ENCODE measurements at places on chromosomes 6 and 20. TPM values are rescaled to one million over a fixed set of nuclear protein-coding genes. Genes with fewer than 3 reads are reported as not detected.
A peak's percentile ranks its signal among the peaks of the same experiment; 100 is the strongest.

- DNase-seq: peak; percentile 69
Observed at GRCh38 chr6:118776607-118777549, 117.1 kb upstream of the ASF1A start.

- no peak for DNase-seq
Observed at GRCh38 chr6:22079783-22080182, 217.1 kb downstream of the PRL start.

GRCh38 chr6:1705630-1706029, 95.9 kb downstream of the FOXC1 start:
- DNase-seq: no peak

Gene NMBR
- 0.25 TPM for polyA plus RNA-seq
